ENCODE measurements at places on chromosomes 12 and 14.

- DNase-seq, result no peak
Measured at GRCh38 chr12:51907083-51907855, at the start of gene ACVRL1. ACVRL1 (plus strand) TSS chr12:51907504; CDS start chr12:51912475, 4,971 bp downstream.

DNA sequence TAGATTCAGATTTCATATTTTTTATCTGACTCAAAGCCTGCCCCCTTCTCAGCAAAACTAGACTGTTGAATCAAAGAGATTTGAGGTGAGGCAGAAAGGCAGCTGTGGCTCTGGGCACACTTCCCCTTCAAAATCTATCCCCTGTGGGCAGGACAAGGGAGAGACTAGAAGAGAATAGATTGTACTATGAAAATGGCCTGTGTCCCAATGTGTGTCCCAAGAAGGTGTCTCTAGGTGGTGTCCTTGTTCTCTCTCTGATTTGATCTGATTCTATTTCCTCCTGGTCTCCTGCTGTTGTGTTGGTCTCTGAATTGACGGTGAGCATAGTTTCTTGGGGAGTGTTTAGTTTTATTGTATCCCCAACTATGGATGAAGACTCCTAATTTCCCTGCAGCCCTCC, 565.8 kb upstream of the ATP2B1 start:
- no peak for DNase-seq

GRCh38 chr12:6964605-6965025, 5.8 kb downstream of the PHB2 start:
- DNase-seq, result no peak

DNA sequence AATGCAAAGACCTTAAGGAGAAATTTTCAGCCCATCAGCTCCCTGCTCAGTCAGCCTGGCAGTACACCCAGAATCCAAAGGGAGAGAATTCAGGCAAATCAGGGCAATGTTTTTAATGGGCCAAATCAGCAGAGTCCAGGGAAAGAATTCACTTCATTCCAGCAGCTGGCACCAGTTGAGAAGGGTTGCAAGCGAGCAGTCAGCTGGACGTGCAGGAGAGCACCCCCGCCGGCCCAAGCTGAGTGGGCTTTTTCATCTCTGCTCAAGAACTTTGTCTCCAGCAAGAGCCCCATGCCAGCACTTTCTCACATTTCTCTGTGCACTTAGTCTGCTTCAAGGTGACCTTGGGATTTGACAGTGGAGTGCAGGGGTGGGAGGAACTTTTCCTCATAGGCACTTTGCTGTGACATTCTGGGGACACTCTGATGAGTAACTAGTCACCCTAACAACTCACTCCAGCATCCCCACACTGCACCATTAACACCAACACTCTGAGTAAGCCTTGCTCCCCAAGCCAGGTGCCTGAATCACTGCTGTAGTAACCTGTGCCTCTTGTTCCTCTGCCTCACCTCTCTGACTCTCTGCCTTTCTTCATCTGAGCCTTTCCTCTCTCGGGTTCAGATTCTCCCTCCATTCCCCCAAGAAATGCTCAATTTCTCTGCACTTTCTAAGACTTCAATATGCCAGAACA, 2.2 kb downstream of the ENDOU start:
- no peak for DNase-seq

GRCh38 chr14:85316701-85317410, 213.1 kb upstream of the FLRT2 start:
- no peak for DNase-seq

DNA sequence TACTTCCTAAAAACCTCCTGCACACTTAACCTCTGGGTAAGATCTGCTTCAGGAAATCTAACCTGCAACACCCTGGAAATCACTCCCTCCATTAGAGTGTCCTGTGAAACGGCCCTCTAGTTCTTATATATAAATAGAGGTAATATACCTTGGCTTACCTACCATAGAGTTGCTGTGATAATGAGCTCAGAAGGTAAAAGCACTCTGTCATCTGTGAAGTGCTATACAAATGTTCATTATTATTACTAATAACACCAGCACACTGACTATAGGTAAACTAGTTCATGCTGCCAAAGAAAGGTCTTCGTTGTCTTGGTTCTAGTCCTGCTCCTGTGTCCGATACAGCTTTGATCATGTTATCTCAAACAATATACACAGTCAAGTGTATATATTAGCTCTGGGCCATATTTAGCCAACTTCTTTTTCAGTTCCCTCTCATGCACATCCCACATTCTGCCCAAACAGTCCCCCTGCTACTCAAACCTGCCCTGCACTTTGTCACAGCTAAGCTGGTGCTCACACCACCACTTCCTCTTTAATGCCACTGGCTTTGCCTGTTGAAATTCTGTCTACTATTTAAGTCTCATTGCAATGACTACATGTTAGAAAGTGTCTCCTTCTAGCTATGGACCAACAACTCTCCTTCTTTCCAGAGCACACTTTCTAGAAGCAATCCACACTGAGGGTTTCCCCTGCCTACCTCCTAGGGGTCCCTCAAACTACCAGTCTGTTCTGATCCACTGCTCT, 5.1 kb downstream of the E2F7 start:
- no peak for DNase-seq

All from T-helper 2 cell (primary cell).